HuH-7.5 (cell line): ENCODE measurements at places on chromosomes 12 and 14.

- no peak for DNase-seq
Observed at GRCh38 chr14:55867719-55868118, 250.5 kb upstream of the PELI2 start.

GRCh38 chr12:52203079-52203921 lies 11.5 kb upstream of the KRT80 start:
- DNase-seq = no peak

DNA sequence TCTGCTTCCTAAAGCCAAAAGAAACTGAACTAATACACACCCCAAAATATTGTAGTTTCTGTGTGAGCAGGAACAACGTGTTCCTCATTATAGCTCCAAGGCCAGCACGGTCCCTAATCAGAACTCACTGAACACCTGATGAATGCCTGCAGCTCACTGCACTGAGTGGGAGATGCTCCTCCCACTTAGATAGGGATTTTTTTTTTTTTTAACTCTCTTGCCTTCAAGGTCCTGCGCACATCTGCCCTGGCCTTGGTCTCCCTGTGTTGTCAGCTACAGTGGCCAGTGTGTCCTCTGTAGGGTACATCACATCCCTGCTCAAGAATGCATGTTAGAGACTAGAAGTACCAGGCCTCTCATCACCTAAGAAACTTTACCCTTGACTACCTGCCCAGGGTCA lies 44.3 kb upstream of the TMPO start:
- DNase-seq = no peak

DNA sequence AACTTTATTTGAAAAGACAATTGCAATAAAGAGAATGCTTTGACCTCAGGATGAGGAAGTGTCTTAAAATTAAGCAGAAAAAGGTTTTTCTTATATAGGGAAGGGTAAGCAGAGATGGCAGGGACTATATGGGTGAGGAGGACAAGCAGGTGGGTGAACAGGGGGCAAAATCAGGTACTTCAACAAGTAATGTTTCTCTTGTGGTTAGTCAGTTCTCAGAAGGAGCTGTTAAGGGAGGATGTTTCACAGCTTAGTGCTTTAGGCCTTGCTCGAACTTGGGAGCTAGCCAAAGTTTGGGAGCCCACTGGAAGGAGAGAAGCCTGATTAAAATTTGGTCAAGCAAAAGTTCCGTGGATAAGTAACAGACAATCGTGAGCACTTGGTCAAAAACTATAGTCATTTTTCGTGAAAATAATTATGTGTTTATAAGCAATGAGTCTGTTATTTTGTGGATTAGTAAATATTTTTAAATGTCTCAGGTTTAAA lies 364.2 kb upstream of the TMPO start:
- no peak for DNase-seq
